ENCODE measurements at places on chromosomes 2 and 18.

DNA sequence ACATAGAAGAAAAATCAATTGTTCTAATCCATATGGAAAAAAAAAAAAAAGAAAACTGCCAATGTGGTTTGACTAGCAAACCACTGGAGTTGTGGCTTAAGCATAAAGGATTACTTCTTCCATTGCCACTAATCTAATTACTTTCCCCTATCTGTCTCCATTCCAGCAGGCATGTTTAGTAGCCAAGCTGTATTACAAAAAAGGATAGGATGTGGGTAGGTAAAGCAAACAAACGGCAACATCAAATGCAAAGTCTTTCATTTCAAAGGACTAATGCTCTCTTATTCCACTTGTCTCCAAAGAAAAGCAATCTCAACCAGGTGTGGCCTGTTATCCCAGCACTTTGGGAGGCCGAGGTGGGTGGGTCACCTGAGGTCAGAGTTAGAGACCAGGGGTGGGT, 36.5 kb downstream of the SLC8A1 start:
- no peak for DNase-seq

DNA sequence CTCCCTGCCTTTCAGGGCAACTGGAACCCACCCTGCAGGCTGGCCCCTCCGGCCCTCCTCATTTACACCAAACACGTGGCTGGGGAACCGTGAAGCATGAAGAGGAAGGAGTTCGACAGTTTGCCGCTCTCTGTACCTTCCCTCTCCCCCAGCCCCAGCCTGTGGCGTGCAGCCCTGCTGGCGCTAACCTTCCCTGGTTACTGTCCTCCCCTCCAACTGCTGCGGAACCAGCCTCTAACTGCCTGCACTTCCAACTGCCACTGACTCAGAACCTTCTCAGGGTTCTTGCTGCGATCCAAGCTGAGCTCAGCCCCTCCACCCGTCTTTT, 19.2 kb upstream of the GNAL start:
- no peak for DNase-seq

GRCh38 chr2:96131152-96131812, 7.0 kb downstream of the ASTL start:
- DNase-seq = no peak

GRCh38 chr2:239247401-239248245, 153.2 kb downstream of the HDAC4 start:
- DNase-seq = no peak

DNA sequence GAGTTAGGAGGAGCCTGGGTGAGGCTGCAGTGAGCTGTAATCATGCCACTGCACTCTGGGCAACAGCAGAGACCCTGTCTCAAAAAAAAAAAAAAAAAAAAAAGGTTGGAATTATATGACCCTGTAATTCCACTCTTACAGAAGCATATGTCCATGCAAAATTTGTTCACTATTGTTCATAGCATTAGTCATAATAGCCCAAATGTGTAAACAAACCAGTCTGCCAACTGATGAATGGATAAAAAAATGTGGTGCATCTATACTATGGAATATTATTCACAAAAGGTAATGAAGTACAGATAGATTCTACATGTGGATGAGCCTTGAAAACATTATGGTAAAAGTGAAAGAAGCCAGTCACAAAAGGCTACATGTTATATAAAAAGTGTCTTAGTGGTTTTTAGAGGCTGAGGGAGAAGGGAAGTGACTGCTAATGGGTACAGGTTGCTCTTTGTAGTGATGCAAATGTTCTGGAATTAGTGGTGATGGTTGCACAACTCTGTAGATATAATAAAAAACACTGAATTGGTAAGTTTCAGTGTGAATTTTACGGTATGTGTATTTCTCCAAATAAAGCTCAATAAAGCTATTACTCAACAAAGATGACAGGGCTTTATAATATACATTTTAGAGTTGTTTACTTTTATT, 9.4 kb downstream of the COA5 start:
- no peak for DNase-seq

DNA sequence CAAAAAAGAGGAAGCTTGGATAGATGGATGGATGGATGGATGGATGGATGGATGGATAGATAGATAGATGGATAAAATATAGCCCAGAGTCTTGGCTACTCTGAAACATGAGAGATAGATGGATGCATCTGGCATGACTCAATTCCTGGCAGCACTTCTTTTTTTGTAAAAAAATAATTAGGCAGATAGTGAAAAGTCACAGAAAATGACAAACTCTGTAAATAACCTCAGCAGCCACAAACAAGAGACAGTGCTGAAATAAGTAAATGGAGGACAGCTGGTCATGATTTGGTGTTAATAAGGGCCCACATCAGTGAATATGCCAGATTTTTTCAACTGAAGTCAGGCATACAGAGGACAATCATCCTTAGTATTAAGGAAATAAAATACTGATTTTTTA, 585.0 kb upstream of the GCFC2 start:
- no peak for DNase-seq

GRCh38 chr2:109196081-109196875, 67.3 kb downstream of the SH3RF3 start:
- DNase-seq = no peak

- no peak for DNase-seq
These were observed 201.7 kb upstream of the MGAT5 start for GRCh38 chr2:134052173-134052572.

GRCh38 chr18:64409511-64409910, 260.6 kb upstream of the LINC00305 start:
- peak; percentile 5 for DNase-seq

DNA sequence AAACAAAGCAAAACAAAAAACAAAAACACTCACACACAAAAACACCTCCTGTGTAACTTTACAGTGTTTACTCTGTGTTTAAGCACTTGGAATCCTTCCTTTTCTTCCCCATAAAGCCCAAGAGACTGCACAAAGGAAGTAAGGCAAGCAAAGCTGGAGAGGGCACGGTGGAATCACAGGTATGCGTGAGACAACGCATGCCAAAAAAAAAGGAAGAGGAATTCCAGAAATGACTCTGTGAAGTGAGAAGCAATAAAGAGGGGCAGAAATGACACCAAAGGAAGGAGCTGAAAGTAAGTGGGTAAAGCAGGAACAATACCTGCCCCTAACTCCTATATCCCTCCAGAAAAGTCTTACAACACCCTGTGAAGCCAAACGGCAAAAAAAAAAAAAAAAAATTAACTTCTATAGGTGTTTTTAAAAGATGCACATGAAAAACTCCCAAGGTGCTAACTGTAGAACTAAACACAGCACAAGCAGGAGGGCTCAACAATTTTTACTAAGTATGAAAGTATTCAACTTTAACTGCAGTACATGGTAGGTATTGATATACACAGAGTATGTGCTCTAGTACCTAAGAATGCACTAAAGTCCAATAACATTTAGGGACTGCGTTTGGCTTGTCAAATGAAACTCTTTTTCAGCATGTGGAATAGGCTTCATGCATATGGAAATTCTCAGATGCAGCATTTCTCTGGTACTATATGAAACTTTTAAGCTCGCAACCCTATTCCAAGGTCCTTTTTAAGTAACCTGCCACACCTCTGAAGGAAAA, 9.1 kb downstream of the RND3 start:
- peak; percentile 25 for DNase-seq

DNA sequence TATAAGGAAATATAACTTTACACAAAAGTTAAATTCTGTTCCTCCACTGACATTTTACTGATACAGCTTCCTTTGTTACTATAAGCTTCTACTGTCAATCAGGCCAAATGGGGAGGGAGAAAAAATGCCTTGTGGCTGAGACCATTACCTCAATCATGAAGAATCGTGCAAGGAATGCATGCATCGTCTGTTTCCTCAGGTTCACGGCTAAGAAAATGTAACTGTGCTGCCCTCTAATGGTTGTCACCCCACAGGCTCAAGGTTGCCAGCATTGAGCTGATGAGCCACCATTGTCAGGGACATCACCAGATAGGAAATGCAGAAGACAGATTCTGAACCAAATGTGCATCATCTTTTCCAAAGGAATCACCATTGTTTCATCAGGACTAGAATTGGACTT, 426.9 kb downstream of the CDH2 start:
- DNase-seq = peak; percentile 40

DNA sequence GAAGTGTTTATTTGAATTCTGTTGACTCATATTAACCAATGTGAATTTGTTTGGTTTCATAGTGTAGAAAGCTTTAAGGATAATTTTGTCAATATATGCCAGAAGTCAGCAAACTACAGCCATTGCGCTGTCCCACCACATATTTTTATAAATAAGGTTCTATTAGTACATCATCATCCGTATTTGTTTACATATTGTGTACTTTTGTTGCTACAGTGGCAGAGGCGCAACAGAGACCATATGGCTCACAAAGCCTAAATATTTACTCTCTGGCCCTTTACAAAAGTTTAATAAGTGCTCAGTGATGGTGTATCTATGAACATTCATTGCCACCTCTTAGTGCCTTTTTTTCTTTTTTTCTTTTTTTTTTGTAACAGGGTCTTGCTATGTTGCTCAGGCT, 6.4 kb downstream of the ERLEC1 start:
- DNase-seq = no peak

- DNase-seq = no peak
These were observed 17.4 kb downstream of the ASB18 start for GRCh38 chr2:236246711-236247246.

GRCh38 chr18:9991011-9992000, 77.5 kb downstream of the VAPA start:
- DNase-seq = no peak
